ENCODE measurements at places on chromosomes 1 and 21.

DNA sequence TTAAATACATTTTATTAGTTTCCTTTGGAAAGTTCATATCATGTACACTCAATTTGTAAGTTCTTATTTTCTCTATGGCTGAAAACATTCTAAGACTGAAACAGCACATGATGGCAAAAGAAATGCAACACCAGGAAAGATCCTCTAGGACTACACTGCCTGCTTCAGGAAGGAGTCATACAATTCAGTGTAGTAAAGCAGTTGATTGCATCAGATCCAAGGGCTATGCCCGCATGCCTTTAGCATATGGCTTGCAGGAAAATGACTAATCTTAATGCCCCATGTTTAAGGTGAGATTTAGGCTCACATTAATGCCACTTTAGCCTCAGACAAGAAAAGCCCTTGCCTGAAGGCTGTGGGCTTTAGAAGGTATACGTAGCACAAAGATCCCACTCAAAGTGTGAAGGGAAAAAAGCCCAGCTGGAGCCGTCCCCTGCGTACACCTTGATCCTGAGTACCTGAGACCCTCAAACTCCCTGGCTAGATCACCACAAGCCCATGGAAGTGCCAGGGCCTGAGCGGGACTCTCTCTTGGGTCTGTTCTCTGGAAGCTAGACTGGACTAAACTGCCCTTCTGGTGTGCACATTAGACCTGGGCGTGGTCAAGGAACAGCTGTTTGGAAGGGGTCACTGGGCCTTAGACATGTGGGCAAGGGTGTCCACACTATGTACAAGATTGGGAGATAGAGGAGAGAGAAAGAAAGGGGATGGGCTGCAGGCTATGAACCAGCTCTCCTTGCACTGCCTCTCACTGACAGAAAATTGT, 52.9 kb downstream of the ESRRG start:
- DNase-seq = no peak

- no peak for DNase-seq
Measured at GRCh38 chr1:6998267-6998666, 213.0 kb downstream of the CAMTA1 start.

- DNase-seq = no peak
Measured at GRCh38 chr1:174912264-174912663, 87.5 kb upstream of the CACYBP start.

DNA sequence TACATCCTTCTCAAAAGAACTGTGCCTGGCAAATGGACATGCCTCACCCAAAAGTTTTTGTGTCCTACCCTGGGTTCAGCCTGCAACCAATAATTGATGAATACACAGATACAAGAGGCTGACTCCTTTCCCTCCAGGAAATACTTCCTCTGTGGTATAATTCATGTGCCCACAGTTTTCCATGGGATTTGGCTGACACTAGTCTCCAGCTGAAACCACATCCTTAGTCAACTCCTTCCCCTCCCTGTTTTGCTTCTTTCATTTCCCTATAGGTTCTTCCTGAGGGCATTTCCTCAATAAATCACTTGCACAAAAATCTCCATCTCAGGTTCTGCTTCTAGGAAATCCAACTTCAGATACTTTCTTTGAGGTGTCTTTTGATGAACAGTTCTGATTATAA, 436.6 kb upstream of the C1orf87 start:
- no peak for DNase-seq

- peak; percentile 66 for DNase-seq
Measured at GRCh38 chr1:234326497-234327366, 46.5 kb upstream of the COA6 start.

DNA sequence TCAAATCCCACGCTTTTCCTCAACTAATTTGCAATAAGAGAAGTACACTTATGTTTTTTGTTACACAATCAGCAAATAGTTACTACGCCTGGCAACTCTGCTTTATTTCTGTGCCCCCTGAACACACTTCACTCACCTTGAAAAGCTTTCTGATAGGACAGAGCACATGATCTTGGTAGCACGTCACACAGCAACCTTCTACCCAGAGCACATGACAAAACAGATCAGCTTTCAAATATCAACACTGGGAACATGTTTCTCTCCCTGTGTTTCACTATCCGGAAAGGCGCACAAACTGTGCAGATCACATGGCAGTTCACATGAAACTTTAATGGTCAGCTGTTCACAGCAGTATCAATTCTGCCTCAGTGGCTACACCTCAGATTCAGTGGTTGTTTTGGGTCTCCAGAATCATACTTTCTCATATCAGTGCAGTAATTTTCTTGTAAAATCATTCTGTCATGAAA, 2.2 kb downstream of the SLC19A2 start:
- no peak for DNase-seq

- no peak for DNase-seq
Measured at GRCh38 chr1:160032165-160032820, 503 bp upstream of the PIGM start.

DNA sequence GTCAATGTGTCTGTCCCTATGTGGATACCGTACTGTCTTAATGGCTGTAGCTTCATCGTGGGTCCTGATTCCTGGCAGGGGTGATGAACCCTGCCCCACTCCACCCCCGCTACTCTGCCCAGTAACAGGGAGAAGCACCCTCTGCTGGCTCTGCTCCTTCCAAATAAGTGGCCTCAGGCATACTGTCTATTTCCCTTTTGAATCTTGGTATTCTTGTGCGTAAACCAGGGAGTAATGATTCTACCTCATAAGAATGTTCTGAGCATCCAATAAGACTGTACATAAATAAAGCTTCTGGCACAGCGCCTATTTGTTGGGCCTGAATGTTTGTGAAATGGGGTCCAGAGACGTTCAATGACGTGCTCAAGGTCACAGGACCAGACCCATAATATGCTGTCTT, 35.2 kb upstream of the CTPS1 start:
- no peak for DNase-seq

DNA sequence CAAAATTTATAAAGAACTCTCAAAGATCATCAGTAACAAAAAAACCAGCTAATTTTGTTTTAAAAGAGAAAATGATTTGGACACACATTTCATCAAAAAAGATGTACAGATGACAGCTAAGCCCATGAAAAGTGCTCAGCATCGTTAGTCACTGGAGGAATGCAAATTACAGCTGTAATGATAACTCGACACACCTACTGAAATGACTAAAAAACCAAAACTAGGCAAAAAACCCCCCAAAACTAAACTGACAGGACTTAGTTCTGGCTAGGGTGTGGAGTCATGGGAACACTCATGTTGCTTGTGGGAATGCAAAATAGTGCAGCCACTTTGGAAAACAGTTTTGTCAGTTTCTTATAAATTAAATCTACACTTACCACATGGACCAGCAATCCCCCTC, 59.5 kb downstream of the CNIH3 start:
- DNase-seq = no peak

GRCh38 chr1:69553726-69554125, 14.0 kb upstream of the LRRC7 start:
- no peak for DNase-seq

- DNase-seq = no peak
Measured at GRCh38 chr1:35931446-35932157, 697 bp downstream of the AGO3 start.

DNA sequence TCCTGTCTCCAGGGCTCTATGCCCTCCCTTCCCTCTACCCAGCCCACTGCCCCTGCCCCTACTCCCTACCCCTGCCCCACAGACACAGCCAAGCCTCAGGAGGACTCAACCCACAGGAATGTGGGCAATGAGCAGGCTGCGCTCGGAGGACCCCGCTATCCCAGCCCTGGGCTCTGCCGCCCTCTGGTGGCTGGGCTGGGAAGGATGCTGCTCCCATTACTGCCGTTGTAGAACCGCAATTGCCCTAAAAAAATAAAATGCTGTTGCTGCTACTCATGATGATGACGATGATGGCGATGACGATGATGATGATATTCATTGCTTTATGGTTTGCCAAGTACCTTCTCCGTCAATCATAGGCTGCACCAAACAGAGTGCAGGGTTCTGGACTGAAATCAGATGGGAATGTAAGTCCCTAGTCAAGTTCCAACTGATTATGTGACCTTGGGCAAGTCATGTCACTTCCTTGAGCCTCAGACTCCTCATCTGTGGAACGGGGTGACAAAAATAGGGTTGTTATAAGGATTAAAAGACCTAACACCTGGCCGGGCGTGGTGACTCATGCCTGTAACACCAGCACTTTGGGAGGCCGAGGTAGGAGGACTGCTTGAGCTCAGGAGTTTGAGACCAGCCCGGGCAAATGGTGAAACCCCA, 24.6 kb downstream of the ARHGEF19 start:
- DNase-seq = peak; percentile 70

GRCh38 chr1:87781554-87781953, 452.9 kb downstream of the LMO4 start:
- no peak for DNase-seq

DNA sequence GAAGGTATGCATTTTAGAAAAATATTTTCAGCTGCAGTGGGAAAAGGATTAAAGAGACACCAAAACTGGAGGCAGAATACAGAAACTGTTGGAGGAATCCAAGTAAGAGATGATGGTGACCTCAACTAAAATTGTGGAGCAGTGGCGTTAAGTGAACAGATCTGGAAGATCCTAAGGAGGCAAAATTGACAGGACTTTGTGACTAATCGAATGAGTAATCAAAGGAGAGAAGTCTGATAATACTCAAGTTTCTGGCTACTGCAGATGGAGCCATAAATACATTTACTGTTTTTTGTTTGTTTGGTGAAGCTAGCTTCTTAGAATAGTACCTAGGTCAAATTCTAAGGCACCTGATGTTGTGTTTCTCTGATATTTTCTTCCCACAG, 3.1 kb downstream of the CTBS start:
- no peak for DNase-seq

GRCh38 chr1:24191860-24192259, 4.8 kb upstream of the IFNLR1 start:
- DNase-seq = no peak

GRCh38 chr1:174956086-174956485, 43.7 kb upstream of the CACYBP start:
- no peak for DNase-seq
